Immature natural killer cell (primary cell): ENCODE measurements at places on chromosomes 2 and 18.

- DNase-seq, result no peak
Observed at GRCh38 chr2:67671464-67672450, 274.6 kb downstream of the ETAA1 start.

GRCh38 chr18:77131100-77131651, 1.4 kb downstream of the MBP start:
- DNase-seq, result peak; percentile 53

GRCh38 chr2:234269769-234270204, 219.3 kb downstream of the SPP2 start:
- no peak for DNase-seq

DNA sequence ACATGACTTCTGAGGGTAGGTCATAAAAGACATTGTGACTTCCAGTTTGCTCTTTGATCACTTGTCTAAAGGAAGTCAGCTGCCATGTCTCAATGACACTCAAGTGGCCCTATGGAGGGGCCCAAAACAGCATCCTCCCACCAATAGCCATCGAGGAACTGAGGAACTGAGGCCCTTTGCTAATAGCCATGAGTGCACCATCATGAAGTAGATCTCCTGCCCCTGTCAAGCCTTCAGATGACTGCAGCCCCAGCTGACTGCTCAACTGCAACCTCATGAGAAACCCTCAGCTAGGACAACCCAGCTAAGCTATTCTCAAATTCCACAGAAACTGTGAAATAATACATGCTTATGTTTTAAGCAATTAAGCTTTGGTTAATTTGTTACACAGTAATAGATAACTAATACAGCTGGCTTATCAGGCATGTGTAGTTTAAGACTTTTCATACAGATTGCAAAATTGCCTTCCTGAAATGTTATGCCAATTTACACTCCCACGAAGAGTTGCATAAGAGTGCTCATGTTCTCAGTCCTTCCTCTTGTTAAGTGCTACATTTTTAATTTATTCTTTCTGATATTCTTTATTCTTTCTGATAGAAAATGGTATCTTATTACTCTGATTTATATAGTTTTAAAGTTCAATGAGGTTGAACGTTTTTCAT, 105.6 kb upstream of the NDUFV2 start:
- no peak for DNase-seq

DNA sequence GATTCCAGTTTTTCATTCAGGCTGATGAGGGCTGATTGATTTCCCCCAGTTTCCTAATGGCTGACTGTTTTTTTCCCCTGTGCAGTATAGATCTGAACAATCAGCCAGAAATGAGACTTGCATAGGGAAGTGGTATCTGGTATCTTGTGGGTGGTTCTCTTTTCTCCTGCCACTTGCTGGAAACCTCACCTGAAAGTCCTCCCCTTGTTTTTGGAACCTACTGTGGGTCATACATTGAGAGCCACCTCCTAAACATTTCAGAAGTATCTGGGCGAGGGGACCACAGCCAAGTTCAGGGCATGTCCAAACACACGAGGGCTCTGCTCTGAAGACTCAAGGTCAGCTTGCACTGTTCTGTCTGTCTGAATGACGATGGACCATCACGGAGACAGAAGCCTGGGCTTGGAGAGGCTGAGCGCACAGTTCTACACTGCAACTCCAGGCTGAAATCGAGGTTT, 19.3 kb downstream of the ALPK2 start:
- DNase-seq, result no peak

GRCh38 chr2:37858400-37858711, 66.7 kb upstream of the RMDN2 start:
- DNase-seq, result no peak

GRCh38 chr2:44889096-44889495, 52.4 kb upstream of the SIX3 start:
- no peak for DNase-seq

- no peak for DNase-seq
Observed at GRCh38 chr2:88549616-88550292, 77.5 kb downstream of the EIF2AK3 start.

DNA sequence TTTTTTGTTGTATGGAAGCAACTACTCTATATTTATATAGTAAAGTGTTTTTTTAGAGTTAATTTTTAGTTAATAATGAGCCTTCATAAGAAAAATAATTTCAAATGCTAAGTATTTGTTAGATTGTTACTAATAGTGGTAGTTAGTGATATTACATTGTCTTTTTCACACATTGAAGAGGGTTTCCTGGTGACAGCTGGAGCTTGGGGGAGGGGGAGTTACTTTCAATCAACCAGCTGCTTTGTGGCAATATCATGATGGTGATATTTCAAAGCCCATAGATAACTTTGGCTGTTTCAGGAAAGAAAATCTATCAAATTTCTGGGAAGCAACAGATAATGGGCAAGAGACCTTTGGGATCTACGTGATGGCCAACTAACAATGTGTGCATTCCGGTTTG, 4.1 kb downstream of the RHBDD1 start:
- no peak for DNase-seq

GRCh38 chr18:13684546-13684945, 41.8 kb downstream of the FAM210A start:
- no peak for DNase-seq

DNA sequence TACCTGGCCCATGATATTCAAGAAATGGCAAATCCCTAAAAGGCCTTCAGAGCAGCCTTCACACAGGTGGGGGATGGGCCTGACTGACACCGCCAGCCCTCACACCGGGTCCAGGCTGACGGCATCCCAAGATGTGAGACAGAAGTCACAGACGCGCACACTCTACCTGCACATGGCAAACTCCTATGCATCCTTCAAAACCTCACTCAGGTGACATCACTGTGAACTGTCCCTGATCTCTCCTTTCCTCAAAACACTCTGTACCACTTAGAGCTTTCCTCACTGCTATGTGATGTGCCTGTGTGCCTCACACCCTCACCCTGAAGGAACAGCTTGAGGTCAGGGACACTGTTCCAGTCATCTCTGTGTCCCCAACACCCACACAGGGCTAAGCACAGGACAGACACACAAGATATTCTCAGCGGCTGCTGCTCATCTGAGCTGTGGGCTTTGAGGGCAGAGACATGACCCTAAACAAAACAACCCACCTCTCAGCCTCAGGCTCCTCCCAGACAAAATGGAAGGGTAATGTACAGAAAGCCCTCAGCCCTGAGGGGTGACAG, 27.5 kb downstream of the BIN1 start:
- DNase-seq, result peak; percentile 26

DNA sequence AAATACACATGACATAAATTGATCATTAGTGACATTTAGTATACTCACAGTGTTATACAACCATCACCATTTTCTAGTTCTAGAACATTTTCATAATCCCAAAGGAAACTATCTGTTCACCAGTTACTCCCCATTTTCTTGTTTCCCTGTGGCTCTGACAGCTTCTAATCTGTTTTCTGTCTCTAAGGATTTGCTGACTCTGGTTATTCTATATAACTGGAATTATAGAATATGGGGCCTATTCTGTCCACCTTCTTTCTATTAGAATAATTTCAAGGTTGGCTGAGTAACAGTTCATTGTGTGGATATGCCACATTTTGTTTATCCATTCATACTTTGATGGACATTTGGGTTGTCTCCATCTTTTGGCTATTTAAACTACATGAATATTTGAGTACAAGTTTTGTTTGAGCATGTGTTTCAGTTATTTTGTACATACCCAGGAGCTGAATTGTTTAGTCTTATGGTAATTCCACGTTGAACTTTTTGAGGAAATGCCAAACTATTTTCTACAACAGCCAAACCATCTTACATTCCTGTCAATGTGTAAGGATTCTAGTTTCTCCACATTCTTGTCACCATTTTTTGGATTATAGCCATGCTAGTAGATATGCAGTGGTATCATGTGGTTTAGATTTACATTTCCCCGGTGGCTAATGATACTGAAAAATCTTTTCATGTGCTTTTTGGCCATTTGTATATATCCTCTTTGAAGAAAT, 20.5 kb downstream of the KIAA1328 start:
- no peak for DNase-seq

- DNase-seq, result no peak
Observed at GRCh38 chr2:230681171-230681545, 31.5 kb upstream of the CAB39 start.

DNA sequence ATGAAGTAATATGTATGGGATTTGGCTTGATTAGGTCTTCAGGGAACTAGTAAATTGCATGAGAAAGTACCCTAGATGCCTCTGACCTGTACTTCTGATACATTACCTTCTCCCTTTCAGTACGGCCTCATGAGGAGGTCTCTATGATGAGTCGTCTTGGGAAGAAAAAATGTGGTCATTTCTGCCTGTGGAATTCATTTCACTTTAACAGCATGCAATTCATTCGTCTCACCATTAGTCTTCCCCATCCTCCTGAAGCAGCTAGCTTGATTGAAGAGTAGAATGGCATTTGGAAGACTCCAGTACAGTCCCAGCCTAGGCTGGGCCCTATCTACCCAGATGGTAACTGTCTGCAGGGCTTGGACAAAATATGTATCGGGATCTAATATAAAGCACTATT, 52.2 kb downstream of the TMX3 start:
- DNase-seq, result no peak

GRCh38 chr18:56319953-56320352, 318.4 kb downstream of the TXNL1 start:
- no peak for DNase-seq
